Posterior vena cava (tissue), 2 donors: ENCODE measurements at places on chromosomes 3 and 15. TPM values are rescaled to one million over a fixed set of nuclear protein-coding genes. Genes with fewer than 3 reads are reported as not detected.

DNA sequence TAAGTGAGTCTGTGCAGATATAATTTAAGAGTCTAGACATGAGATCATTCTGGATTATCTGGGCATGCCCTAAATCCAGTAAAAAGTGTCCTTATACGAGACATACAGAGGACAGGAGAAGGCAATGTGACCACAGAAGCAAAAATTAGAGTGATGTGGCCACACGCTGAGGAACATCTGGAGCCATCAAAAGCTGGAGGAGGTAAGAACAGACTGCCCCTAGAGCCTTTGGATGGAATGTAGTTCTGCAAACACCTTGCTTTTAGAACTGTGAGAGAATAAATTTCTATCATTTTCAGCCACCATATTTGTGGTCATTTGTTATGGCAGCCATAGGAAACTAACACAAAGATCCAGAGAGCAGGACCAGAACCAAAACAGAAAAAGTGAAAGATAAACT is 41.0 kb downstream of the CD200 start:
- no peak for DNase-seq

DNA sequence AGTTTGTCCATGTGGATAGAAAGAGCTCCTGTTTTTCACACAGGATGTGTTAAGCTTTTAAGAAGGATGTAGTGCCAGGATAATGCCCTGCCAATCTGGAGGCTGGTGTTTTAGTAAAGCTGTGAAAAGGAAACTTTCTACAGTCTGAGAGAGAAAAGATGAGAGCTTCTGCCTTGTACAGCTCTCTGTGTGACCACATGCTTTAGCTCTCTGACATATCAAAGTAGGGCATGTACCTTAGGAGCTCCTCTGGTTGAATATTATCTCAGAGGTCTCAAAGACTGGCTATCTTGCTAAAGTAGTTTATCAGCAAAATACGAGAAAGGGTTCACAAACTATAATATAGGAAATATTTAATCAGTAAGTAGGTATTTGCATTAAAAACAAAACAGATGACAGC is 30.4 kb downstream of the CDIN1 start:
- DNase-seq: no peak

DNA sequence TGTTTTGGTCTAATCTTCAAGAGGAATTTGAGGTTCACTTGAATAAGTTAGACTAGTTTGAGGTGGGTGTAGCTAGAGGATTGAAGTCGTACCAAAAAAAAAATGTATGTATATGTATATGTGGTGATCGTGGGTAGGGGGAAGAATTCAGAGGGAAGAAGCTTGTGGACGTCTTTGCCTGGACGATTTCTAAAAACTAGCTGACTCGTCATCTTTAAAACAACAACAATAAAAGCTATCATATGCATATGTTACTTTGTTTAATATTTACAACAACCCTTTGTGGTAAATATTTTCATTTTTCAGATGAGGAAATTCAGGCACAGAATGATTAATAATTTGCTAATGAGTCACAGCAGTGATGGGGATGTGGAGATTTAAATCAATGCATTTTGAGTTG is 18.1 kb downstream of the RNF111 start:
- DNase-seq: no peak

The KCNMB3 gene
- total RNA-seq: 2.7 TPM

GRCh38 chr3:158845765-158846350 is 44.0 kb downstream of the MFSD1 start:
- no peak for DNase-seq
